ENCODE measurements at places on chromosomes 6 and 20.

GRCh38 chr6:54878718-54879117 lies 32.1 kb downstream of the FAM83B start:
- no peak for DNase-seq

- no peak for DNase-seq
Observed at GRCh38 chr6:112010328-112010727, 43.6 kb upstream of the CCN6 start.

- DNase-seq, result no peak
Observed at GRCh38 chr6:111461860-111462259, 21.2 kb downstream of the REV3L start.

DNA sequence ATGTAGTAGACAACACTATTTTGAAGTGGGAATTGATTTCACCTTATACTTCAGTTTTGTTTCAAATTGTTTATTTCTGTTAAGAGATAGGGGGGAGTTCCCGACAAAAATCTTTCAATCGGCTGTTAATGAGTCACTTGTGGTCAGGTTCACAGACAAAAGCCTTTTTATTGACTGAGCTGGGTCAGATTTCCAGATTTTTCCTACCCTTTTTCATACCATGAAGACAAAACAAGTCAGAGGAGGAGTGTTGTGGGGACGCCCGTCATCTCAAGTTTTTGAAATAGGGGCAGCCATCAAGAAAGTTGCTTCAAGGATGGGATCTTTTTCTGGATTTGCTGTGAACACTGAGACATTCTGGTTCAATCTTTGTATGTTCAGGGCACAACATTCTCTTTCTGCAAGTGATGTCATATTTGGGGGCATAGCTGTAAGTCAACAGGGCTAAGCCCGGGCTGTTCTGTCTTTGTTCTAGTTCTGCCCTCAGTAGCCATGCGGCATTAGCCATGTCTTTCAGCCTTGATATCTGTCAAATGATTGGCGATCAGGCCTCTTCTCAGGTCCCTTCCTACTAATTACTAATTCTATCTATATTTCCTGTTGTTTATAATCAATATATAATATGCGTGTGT lies 496.0 kb upstream of the MARCKS start:
- no peak for DNase-seq

GRCh38 chr6:96575359-96575758 lies 12.4 kb downstream of the FHL5 start:
- DNase-seq, result no peak

GRCh38 chr20:19341348-19342053 lies 129.1 kb downstream of the SLC24A3 start:
- no peak for DNase-seq

Measured in activated gamma-delta T cell treated with anti-CD3 and anti-CD28 coated beads, Interleukin-2, amount 50 U/mL, for 16 hours (primary cell).